ENCODE measurements at places on chromosomes 16 and 17. TPM values are rescaled to one million over a fixed set of nuclear protein-coding genes. Genes with fewer than 3 reads are reported as not detected.

Gene CYGB
- not detected for total RNA-seq

Gene TEKT1
- not detected for total RNA-seq

Gene DBF4B
- total RNA-seq: 44.8 TPM

- no peak for DNase-seq
Observed at GRCh38 chr17:8843344-8843743, 24.1 kb downstream of the PIK3R6 start.

- DNase-seq: no peak
Observed at GRCh38 chr16:17776888-17777287, 306.1 kb upstream of the XYLT1 start.

- DNase-seq: no peak
Observed at GRCh38 chr17:44672479-44673093, 16.3 kb downstream of the MEIOC start.

DNA sequence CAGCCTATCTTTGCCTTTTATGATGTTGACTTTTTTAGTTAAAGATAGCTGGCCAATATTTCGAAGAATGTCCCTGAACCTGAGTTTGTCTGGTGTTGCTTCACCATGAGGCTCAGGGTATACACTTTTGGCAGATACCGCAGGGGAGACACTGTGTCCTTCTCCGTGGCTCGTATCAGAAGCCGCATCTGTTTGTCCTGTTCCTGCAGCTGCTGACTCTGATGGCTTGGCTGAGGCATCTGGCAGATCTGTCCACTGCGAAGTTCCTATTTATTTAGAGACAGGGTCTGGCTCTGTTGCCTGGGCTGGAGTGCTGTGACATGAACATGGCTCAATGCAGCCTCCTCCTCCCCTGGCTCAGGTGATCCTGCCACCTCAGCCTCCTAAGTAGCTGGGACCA, 93.5 kb downstream of the CRISPLD2 start:
- no peak for DNase-seq

GRCh38 chr17:80804466-80804865, 187.2 kb upstream of the CHMP6 start:
- DNase-seq: no peak

Gene STUB1
- 114 TPM for total RNA-seq

- no peak for DNase-seq
Observed at GRCh38 chr17:305090-305976, 47.3 kb downstream of the RPH3AL start.

Gene MC1R
- total RNA-seq: 17.4 TPM
